ENCODE measurements at places on chromosomes 6 and 20. TPM values are rescaled to one million over a fixed set of nuclear protein-coding genes. Genes with fewer than 3 reads are reported as not detected.

The SLC16A10 gene
- polyA plus RNA-seq, result 0.49 TPM

DNA sequence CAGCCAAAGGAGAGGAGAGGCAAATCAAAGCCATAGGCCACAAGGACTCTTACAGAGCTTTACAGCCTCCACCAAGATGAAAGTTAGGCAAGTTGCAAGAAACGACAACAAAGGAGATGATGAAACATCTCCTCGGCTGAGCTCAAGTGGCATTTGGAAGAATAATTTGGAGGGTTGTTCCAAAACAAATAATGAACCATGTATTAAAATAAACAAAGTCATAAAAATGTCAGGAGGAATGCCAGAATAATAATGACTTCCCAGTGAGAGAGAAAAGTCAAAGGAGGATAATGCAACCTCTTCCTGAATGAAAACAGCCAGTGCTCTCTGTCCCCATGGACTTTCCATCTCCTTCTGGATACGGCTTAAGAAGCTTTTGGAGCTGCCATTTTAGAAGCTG lies 371.4 kb upstream of the ID4 start:
- DNase-seq, result no peak

- no peak for DNase-seq
These were observed 41.7 kb downstream of the PLAGL1 start for GRCh38 chr6:143966312-143966711.

GRCh38 chr20:3930265-3931206 lies 41.3 kb downstream of the PANK2 start:
- DNase-seq, result no peak

The TMEM63B gene
- polyA plus RNA-seq, result 20.0 TPM
